ENCODE measurements at places on chromosomes 12 and 14. TPM values are rescaled to one million over a fixed set of nuclear protein-coding genes. Genes with fewer than 3 reads are reported as not detected.

- no peak for DNase-seq
Measured at GRCh38 chr12:124484526-124484953, 82.9 kb downstream of the NCOR2 start.

- peak; percentile 81 for DNase-seq
Measured at GRCh38 chr14:68886109-68886434, 93.0 kb downstream of the ACTN1 start.

GRCh38 chr12:101642115-101643067 lies 47.6 kb downstream of the MYBPC1 start:
- no peak for DNase-seq

- no peak for DNase-seq
Measured at GRCh38 chr12:65891219-65891618, 66.9 kb downstream of the HMGA2 start.

- no peak for DNase-seq
Measured at GRCh38 chr12:7695566-7696197, at the start of gene GDF3. TSS of gene GDF3 (minus strand) at chr12:7695775. CDS start at chr12:7695728, 47 bp downstream.

GRCh38 chr12:64685050-64685449 lies 74.2 kb downstream of the GNS start:
- no peak for DNase-seq

The TBX5 gene
- total RNA-seq, result not detected

GRCh38 chr14:94494085-94494484 lies 15.2 kb downstream of the SERPINA12 start:
- no peak for DNase-seq

DNA sequence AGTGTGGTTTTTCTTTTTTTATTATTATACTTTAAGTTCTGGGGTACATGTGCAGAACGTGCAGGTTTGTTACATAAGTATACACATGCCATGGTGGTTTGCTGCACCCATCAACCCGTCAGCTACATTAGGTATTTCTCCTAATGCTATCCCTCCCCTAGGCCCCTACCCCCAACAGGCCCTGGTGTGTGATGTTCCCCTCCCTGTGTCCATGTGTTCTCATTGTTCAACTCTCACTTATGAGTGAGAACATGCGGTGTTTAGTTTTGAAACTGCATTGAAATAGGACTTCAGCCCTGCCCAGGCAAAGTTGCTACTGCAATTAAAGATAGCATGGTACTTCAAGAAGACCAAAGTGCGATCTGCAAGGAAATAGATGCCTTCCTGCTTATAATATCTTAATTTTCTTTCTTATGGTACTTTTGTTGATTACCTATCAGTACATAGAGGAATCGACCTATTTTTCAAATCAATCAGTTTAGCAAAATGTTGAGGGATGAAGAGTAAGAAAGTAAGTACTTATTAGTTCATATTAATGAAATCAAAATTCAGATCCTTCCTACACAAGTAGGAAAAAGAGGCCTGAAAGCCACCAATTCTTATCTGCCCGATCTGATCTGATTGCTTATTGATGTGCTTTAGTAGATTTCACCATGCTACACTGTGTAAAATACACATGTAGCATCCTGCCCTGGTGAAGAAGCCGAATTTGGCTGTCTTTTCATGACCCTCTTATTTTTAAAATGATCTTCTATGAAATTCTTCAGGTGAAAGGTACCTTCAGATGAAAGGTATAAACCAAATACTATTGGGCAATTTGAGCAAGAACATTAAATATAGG lies 1.6 kb downstream of the LTA4H start:
- DNase-seq, result no peak

The TCL1B gene
- total RNA-seq, result not detected

The TAS2R10 gene
- 2.9 TPM for total RNA-seq

GRCh38 chr12:66746489-66747201 lies 67.8 kb upstream of the GRIP1 start:
- DNase-seq, result no peak

GRCh38 chr12:124861898-124862676 lies 1.6 kb downstream of the SCARB1 start:
- DNase-seq, result no peak

The MYH7 gene
- not detected for total RNA-seq
